Mesenchymal stem cell (in vitro differentiated cells and primary cell): ENCODE measurements at places on chromosomes 6 and 20.

- H3K4me1 ChIP-seq: peaks cover 4% of the 10 kb centered on the region
- no peaks in the 10 kb centered on the region for H3K27me3 ChIP-seq
- no peak overlapping the region for H3K27ac ChIP-seq
- no peaks in the 10 kb centered on the region for H3K36me3 ChIP-seq
- H3K4me3 ChIP-seq: no peak overlapping the region
- DNase-seq: peak; percentile 66
Observed at GRCh38 chr20:9200620-9201019, 131.7 kb downstream of the PLCB4 start.

- no peak for DNase-seq
- no peaks in the 10 kb centered on the region for H3K4me1 ChIP-seq
- no peaks in the 10 kb centered on the region for H3K27me3 ChIP-seq
- no peak overlapping the region for H3K4me3 ChIP-seq
- H3K36me3 ChIP-seq: no peaks in the 10 kb centered on the region
Observed at GRCh38 chr6:115511771-115512170, 548.9 kb downstream of the FRK start.

GRCh38 chr20:16017656-16018055 is 555.6 kb downstream of the KIF16B start:
- no peak for DNase-seq
- H3K36me3 ChIP-seq: no peaks in the 10 kb centered on the region
- peaks cover 11% of the 10 kb centered on the region for H3K4me1 ChIP-seq

- H3K4me3 ChIP-seq: no peak overlapping the region
- H3K27me3 ChIP-seq: no peaks in the 10 kb centered on the region
- H3K4me1 ChIP-seq: peaks cover 13% of the 10 kb centered on the region
- peak overlapping the region; percentile 8 for H3K27ac ChIP-seq
- no peaks in the 10 kb centered on the region for H3K36me3 ChIP-seq
Observed at GRCh38 chr6:116388924-116389323, 18.2 kb downstream of the DSE start.

- no peak for DNase-seq
- peaks cover 28% of the 10 kb centered on the region for H3K27me3 ChIP-seq
- H3K4me3 ChIP-seq: no peak overlapping the region
- no peaks in the 10 kb centered on the region for H3K36me3 ChIP-seq
Observed at GRCh38 chr20:19274412-19275015, 62.1 kb downstream of the SLC24A3 start.

DNA sequence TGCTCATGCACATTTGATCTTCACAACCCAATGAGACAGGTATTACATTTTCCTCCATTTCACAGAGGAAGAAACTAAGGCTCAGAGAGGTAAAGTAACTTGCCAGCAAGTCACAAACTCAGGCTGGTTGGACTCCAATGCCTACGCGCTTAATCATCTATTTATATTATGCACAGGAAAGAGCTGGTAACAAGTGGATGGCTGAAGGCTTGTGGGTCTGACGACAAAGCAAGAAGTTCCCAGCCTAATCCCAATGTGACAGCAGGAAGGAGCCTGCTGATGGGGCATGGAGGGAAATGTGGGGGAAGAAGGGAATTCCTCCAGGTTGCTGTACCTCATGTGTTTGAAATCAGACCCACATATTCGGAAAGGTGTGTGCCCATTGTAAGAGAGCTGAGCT is 3.9 kb downstream of the CDH22 start:
- H3K4me3 ChIP-seq: no peak overlapping the region
- H3K36me3 ChIP-seq: no peaks in the 10 kb centered on the region
- H3K27me3 ChIP-seq: peaks cover 64% of the 10 kb centered on the region

- no peaks in the 10 kb centered on the region for H3K36me3 ChIP-seq
- no peaks in the 10 kb centered on the region for H3K27me3 ChIP-seq
- H3K4me3 ChIP-seq: no peak overlapping the region
- DNase-seq: no peak
Observed at GRCh38 chr6:131831886-131832285, 24.1 kb downstream of the ENPP1 start.

DNA sequence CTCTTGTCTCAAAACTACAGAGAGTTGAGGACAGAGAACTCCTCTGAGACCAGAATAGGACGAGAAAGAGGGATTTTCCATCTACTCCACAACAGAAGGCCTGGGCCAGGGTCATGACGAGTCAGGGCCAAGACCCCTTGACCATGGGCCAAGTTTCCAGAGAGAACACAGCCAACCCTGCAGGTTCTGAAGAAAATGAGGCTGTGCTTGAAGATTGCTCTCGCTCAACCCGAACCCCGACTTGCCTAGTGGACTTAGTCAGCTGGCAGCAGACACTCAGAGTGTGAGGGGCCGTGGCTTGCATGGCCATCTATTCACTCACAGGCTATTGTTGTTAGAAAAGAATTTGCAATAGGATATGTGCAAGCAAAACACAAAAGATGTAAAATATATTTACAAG is 54.5 kb downstream of the TMEM242 start:
- no peak overlapping the region for H3K4me3 ChIP-seq
- H3K27ac ChIP-seq: no peak overlapping the region
- H3K4me1 ChIP-seq: peaks cover 5% of the 10 kb centered on the region
- DNase-seq: no peak
- no peaks in the 10 kb centered on the region for H3K27me3 ChIP-seq
- no peaks in the 10 kb centered on the region for H3K36me3 ChIP-seq

DNA sequence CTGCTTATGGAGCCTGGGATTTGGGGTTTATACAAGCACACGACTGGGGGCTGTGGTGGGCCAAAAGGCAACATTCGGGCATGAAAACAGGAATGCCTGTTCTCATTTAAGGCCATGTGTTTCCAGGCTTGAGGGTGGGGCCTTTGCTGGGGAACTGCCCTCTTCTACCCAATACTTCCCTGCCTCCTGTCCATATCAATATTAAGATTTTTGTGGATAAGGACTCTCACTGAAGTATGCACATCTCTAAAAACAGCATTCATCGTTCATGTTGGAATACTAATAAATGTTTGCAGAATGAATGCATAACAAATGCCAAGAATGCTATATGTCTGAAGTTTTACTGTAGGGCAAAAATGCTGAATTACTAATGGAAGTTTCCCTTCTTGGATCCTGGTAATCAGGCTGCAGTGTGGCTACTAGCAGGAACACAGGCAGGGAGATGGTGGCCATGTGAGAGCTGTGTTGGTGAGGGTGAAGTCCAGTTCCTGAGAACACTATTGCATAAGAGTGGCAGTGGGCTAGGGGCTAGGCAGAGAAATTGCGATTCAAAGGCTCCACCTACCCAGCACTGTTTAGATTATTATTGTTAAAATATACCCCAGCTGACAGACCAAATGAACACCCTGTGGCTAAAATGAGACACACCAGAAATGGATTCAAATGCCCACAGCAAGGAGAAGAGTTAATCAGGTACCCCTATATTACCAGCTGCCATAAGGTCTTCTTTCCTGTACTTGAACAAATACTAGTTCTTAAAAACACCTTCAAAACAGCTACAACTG is 644.3 kb downstream of the EPM2A start:
- no peaks in the 10 kb centered on the region for H3K4me1 ChIP-seq
- H3K4me3 ChIP-seq: no peak overlapping the region
- no peak overlapping the region for H3K27ac ChIP-seq
- no peaks in the 10 kb centered on the region for H3K36me3 ChIP-seq
- H3K27me3 ChIP-seq: no peaks in the 10 kb centered on the region

DNA sequence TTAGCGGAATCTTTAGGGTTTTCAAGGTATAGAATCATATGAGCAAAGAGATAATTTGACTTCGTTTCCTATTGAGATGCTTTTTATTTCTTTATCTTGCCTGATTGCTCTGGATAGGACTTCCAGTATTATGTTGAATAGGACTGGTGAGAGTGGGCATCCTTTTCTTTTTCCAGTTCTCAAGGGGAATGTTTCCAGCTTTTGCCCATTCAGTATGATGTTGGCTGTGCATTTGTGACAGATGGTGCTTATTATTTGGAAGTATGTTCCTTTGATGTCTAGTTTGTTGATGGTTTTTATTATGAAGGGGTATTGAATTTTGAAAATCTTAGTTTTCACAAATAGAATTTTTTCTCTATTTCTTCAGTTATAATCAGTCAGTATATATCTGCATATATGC is 656.6 kb upstream of the MAP3K7 start:
- H3K27ac ChIP-seq: no peak overlapping the region
- no peaks in the 10 kb centered on the region for H3K4me1 ChIP-seq
- H3K4me3 ChIP-seq: no peak overlapping the region
- no peak for DNase-seq

DNA sequence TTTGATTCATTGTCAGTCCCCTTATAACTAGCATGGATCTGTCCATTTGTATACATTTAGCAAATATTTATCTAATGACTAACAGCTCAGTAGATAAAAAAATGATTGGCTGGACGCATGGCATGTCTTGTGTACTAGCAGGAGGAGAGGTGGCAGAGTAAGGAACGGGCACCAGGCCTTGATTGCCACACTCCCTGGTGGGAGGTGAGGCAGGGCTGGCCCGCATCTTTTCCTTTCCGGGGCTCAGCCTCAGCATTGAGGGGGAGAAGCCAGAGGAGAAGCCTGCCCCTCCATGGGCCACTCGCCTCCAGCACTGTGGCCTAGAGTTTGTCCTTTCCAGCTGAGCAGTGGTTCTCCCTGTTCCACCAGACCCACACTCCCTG is 84.9 kb upstream of the TMEM181 start:
- no peaks in the 10 kb centered on the region for H3K27me3 ChIP-seq
- DNase-seq: peak; percentile 79
- H3K27ac ChIP-seq: peak overlapping the region; percentile 24
- H3K4me1 ChIP-seq: peaks cover 10% of the 10 kb centered on the region

GRCh38 chr6:28824793-28825731 is 98.7 kb downstream of the TRIM27 start:
- no peak overlapping the region for H3K27ac ChIP-seq
- H3K4me1 ChIP-seq: peaks cover 2% of the 10 kb centered on the region
- DNase-seq: no peak
- peaks cover 36% of the 10 kb centered on the region for H3K27me3 ChIP-seq

DNA sequence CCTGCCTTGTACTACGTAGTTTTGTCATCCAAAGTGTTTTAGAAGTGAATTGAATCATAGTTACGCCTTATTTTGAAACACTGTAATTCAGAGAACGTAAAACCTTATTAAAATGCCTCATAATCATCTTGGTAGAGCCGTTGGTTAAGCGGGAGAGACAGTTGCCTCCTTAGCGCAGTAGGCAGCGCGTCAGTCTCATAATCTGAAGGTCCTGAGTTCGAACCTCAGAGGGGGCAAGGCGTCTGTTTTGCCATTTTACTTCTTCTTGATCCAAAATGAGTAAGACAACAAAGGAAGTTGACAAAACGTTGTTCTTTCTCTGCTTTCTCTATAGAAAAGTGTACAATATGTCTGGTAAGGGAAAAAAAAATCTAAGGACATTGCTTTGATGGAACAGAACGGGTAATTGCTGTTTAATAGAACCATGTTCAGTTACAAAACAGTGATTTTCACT is 20.7 kb upstream of the TRIM27 start:
- no peaks in the 10 kb centered on the region for H3K27me3 ChIP-seq
- peak overlapping the region; percentile 68 for H3K27ac ChIP-seq
- peak; percentile 88 for DNase-seq

DNA sequence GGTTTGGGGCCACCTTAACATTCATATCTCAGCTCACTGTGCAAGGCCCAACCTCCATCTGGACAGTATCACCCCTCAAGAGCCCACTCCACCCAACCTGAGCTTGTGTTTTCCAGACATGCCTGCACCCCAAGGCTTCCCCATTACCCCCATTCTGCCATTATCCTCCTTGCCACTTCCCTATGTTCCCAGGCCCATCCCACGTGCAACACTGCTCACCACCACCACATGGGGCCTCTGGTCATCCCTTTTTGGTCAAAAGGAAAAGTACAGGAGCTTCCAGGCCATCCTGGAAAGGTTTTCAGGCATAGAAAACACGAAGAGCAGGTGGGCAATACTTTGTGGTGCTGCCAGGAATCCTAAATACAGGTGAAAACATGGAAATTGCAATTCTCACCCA is 140.3 kb downstream of the SYNDIG1 start:
- no peaks in the 10 kb centered on the region for H3K27me3 ChIP-seq
- no peak overlapping the region for H3K4me3 ChIP-seq
- peaks cover 25% of the 10 kb centered on the region for H3K4me1 ChIP-seq
- peak overlapping the region; percentile 68 for H3K27ac ChIP-seq
- no peaks in the 10 kb centered on the region for H3K36me3 ChIP-seq
- no peak for DNase-seq

GRCh38 chr6:157666729-157667128 is 156.3 kb upstream of the SNX9 start:
- peaks cover 6% of the 10 kb centered on the region for H3K4me1 ChIP-seq
- no peak for DNase-seq
- no peak overlapping the region for H3K4me3 ChIP-seq
- no peak overlapping the region for H3K27ac ChIP-seq

GRCh38 chr6:113315165-113315564 is 542.0 kb upstream of the MARCKS start:
- H3K27me3 ChIP-seq: no peaks in the 10 kb centered on the region
- H3K4me3 ChIP-seq: no peak overlapping the region
- DNase-seq: no peak
- H3K27ac ChIP-seq: no peak overlapping the region
- H3K4me1 ChIP-seq: no peaks in the 10 kb centered on the region

GRCh38 chr20:31566658-31567379 is 38.3 kb upstream of the ID1 start:
- peaks cover 54% of the 10 kb centered on the region for H3K4me1 ChIP-seq
- no peaks in the 10 kb centered on the region for H3K27me3 ChIP-seq
- DNase-seq: no peak
- H3K36me3 ChIP-seq: peaks cover 81% of the 10 kb centered on the region

GRCh38 chr6:6006428-6007365 is at the start of gene NRN1:
Gene NRN1, minus strand, starts transcription at chr6:6006925. Its CDS starts 176 bp downstream, at chr6:6006749.
- H3K27me3 ChIP-seq: peaks cover 82% of the 10 kb centered on the region
- H3K36me3 ChIP-seq: peaks cover 2% of the 10 kb centered on the region
- H3K4me3 ChIP-seq: peak within 1 kb of the TSS; percentile 81

- H3K36me3 ChIP-seq: no peaks in the 10 kb centered on the region
- H3K27me3 ChIP-seq: no peaks in the 10 kb centered on the region
Observed at GRCh38 chr6:25009393-25009710, 73.6 kb upstream of the RIPOR2 start.

- H3K27me3 ChIP-seq: no peaks in the 10 kb centered on the region
- H3K36me3 ChIP-seq: no peaks in the 10 kb centered on the region
- H3K4me3 ChIP-seq: peak overlapping the region; percentile 98
- peak; percentile 65 for DNase-seq
- H3K27ac ChIP-seq: peak overlapping the region; percentile 91
Observed at GRCh38 chr6:127266892-127267645, 405 bp downstream of the RNF146 start.

GRCh38 chr6:22288721-22289120 is 8.1 kb downstream of the PRL start:
- H3K27ac ChIP-seq: no peak overlapping the region
- H3K4me1 ChIP-seq: no peaks in the 10 kb centered on the region
- DNase-seq: no peak
- H3K4me3 ChIP-seq: no peak overlapping the region
- H3K36me3 ChIP-seq: no peaks in the 10 kb centered on the region

- no peak overlapping the region for H3K27ac ChIP-seq
- peaks cover 5% of the 10 kb centered on the region for H3K4me1 ChIP-seq
- no peak for DNase-seq
Observed at GRCh38 chr6:154923199-154923869, 71.8 kb upstream of the TIAM2 start.

- H3K27me3 ChIP-seq: no peaks in the 10 kb centered on the region
- no peak overlapping the region for H3K4me3 ChIP-seq
- DNase-seq: no peak
- no peaks in the 10 kb centered on the region for H3K4me1 ChIP-seq
Observed at GRCh38 chr6:166500246-166500645, 86.2 kb downstream of the RAMACL start.

- H3K27me3 ChIP-seq: no peaks in the 10 kb centered on the region
- peaks cover 2% of the 10 kb centered on the region for H3K4me1 ChIP-seq
- peak overlapping the region; percentile 99 for H3K27ac ChIP-seq
- H3K4me3 ChIP-seq: no peak overlapping the region
Observed at GRCh38 chr6:140537834-140538705, 1163.6 kb upstream of the CITED2 start.

- H3K4me1 ChIP-seq: peaks cover 1% of the 10 kb centered on the region
- no peak for DNase-seq
- no peaks in the 10 kb centered on the region for H3K27me3 ChIP-seq
- H3K36me3 ChIP-seq: no peaks in the 10 kb centered on the region
Observed at GRCh38 chr6:89997456-89998445, 103.5 kb downstream of the GJA10 start.
